ENCODE measurements at places on chromosomes 16 and 17.

GRCh38 chr16:8305201-8305600 lies 285.1 kb downstream of the TMEM114 start:
- no peak for DNase-seq

DNA sequence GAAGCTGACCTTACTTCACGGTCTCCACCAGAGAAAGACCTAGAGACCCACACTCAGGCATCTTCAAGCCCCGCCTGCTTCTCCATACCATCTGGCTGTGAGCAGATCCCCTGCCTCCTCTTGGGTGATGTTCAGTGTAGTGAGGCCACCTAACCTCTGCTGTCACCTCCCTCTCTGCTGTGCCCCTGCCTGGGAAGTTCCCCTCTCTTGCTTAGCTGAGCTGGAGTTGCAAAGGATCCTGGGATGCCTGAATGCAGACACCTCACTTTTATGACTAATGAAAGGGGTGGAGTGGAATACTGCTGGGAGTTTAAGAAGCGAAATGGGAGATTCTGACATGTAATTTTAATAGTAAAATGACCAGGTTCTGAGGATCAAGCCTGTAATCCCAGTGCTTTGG lies 5.8 kb downstream of the IRX3 start:
- DNase-seq: no peak

- DNase-seq: no peak
These were observed 30.7 kb upstream of the CDH5 start for GRCh38 chr16:66335704-66336329.

GRCh38 chr17:8739097-8739496 lies 5.5 kb downstream of the CCDC42 start:
- no peak for DNase-seq

- no peak for DNase-seq
These were observed 371.2 kb upstream of the ASIC2 start for GRCh38 chr17:33664116-33664840.

- DNase-seq: peak; percentile 21
These were observed 2.7 kb downstream of the HOXB2 start for GRCh38 chr17:48542114-48542656.

GRCh38 chr16:12551946-12552345 lies 251.7 kb downstream of the CPPED1 start:
- no peak for DNase-seq

- DNase-seq: no peak
These were observed 50.4 kb downstream of the ARHGAP27 start for GRCh38 chr17:45382226-45382625.

GRCh38 chr17:31413081-31413799 lies 21.8 kb downstream of the RAB11FIP4 start:
- DNase-seq: no peak

DNA sequence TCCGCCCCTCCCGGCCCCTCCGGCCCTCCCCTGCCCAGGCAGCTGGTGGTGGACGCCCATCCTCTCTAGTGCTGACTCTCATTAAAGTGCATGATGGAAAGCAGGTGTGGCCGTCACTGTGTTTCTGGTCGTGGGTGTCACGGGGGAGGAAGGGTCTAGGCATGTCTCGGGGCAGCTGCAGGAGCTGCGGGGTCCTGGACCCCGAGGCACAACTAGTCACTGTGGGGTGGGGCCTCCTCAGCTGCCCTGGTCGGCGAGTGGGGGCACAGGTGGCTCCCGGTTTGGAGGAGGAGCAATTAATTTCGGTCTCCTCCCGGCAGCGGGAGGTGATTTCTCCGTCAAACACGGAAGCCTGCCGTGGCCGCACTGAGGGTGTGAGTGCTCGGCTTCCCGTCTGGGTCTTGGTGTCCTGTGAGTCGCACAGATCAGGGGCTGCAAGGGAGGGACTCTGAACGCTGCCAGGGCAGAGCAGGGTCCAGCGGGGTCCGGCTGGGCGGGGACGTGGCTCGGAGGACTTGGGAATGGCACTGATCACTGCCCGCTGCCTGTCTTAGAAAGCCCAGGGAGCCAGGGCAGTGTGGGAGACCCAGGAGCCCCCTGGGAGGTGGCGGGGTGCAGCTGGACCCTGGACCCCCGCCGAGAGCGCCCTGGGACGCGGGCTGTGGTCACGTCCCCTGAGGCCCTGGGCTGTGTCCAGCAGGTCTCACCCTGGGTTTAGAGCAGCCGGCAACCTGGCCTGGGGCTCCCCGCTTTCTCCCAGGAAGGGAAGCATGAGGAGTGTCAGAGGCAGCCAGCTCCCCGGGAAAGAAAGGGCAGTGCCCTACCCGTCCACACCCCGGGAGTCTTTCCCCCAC lies 3.3 kb downstream of the TPSD1 start:
- DNase-seq: no peak

GRCh38 chr16:6684076-6684673 lies 648.5 kb upstream of the RBFOX1 start:
- no peak for DNase-seq

DNA sequence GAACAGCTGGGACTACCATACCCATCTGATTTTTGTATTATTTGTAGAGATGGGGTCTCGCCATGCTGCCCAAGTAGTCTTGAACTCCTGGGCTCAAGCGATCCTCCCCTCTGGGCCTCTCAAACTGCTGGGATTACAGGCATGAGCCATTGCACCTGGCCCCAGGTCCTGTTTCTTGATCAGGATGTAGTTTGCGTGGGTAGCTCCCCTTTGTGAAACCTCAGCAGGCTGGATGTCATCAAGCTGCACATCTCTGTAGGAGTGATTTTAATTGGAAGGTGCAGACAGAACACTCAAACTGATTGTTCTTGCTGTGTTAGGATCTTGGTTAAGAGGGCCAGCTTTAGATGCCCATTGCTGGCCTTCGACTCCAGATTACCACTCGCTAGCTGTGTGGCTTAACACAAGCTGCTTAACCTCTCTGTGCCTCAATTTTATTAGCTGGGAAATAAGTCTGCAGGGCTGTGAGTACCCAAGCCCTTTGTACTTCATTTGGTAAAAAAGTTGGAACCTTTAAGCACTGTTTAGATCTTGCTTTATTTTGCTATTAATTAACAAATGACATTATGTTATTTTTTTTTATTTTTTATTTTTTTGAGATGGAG lies 16.5 kb downstream of the BCO1 start:
- no peak for DNase-seq

DNA sequence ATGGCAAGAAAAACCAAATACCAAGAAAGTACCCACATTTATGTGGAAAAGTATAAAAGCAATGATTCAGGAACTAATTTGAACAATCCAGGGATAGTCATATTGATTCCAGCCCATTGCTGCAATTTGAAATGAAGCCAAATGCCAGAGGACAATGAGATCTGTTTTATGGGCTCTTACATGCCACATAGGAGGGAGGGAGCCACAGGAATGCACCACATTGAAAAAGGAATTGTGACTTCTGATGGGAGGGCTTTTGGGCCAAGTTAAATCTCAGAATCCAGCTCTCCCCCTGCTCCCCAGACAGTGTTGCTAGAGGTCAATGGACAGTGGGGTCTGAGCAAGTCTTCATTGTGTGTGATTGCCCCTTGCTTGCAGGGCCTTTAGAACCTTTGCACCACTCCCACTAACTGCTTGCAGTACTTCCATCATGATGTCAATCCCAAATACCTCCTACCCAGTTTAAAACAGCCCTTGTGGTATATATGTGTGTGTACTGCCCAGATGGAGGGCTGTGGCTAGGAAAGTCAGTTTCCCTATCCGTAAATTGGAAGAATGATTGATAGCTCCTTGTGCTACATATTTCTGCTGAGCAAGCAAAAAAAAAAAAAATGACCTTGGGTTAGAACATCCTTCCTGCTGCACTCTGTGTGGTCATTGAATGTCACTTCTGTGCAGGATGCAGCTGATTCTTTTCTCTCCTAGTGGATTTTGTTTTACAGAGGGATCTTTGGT lies 406.8 kb downstream of the UTP18 start:
- no peak for DNase-seq

- DNase-seq: peak; percentile 55
These were observed 338.5 kb downstream of the PMP22 start for GRCh38 chr17:14926526-14927122.

- DNase-seq: no peak
These were observed 171.7 kb downstream of the VPS53 start for GRCh38 chr17:542943-543342.

GRCh38 chr16:24955975-24956731 lies 59.0 kb downstream of the ARHGAP17 start:
- no peak for DNase-seq

GRCh38 chr16:50011707-50012106 lies 13.3 kb upstream of the CNEP1R1 start:
- DNase-seq: no peak

GRCh38 chr16:19583665-19584300 lies 28.3 kb downstream of the VPS35L start:
- DNase-seq: peak; percentile 43

- DNase-seq: no peak
These were observed 124.8 kb upstream of the ERCC4 start for GRCh38 chr16:13795131-13795530.

DNA sequence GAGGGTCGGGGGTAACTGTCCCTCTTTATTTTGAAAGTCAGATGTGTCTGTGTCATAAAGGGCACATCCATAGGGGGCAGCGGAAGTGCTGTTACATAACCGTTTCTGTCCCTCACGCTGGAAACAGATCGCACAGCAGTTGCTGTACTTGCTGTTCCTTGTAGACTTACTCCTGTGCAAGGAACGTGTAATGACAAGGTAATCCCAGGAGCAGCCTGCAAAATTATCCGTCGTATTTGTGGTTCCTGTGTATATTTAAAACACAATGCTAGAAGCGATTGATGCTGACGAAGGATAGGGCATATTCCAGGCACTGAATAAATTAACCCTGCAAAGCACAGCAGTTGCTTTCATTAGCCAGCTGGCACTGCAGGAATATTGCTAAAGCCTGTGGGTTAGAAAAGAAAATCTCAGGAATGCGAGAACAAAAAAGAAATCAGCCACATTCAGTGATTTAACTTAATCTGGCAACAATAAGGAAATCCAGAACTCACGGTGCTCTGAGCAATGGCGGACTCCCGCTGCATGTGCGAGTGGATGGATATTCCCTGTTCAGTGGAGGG lies 76.2 kb downstream of the SPECC1 start:
- no peak for DNase-seq

DNA sequence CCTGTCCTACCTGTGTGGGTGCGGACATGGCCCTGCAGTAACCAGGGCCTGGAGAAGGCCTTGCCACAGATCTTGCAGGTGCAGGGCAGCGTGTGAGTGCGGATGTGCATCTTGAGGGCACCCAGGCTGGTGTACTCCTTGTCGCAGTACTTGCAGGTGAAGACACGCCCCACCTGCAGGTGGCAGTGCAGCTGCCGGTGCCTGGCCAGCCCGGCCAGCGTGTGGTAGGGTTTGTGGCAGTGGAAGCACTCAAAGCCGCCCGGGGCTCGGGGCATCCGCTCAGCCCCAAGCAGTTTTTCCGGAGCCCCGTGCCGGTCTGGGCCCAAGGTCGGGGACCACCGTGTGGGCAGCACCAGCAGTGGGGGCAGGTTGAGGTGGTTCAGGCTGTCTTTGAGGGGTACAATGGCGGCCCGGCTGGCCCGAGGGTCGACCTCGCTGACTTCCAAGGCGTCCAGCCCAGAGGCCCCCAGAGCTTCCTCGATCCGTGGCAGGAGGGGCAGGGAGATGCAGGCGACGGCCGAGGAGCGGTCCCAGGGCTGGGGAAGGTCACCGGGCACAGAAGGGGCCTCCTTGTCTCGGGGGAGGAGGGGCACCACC lies 5.1 kb downstream of the SNAI3 start:
- peak; percentile 45 for DNase-seq
